Smooth muscle cell of the coronary artery (primary cell): ENCODE measurements at places on chromosomes 4 and X. TPM values are rescaled to one million over a fixed set of nuclear protein-coding genes. Genes with fewer than 3 reads are reported as not detected.

Gene SLC10A3
- 11.6 and 12.5 TPM in 2 replicates for total RNA-seq

Gene RGN
- 1.5 and 5.6 TPM in 2 replicates for total RNA-seq

Gene VEGFD
- under 0.01 and 0.08 TPM in 2 replicates for total RNA-seq

Gene ZNF157
- total RNA-seq = 0.12 TPM in 1 of 2 replicates, not detected in the other

Gene FBXL5
- 71.0 and 84.8 TPM in 2 replicates for total RNA-seq

Gene KLB
- total RNA-seq = not detected in 2 replicates

Gene TRIML1
- total RNA-seq = not detected in 2 replicates

Gene SORCS2
- 0.15 and 0.23 TPM in 2 replicates for total RNA-seq

Gene AKAP4
- total RNA-seq = not detected in 2 replicates
